Neuronal stem cell (in vitro differentiated cells): ENCODE measurements at places on chromosomes 5 and 9.
A peak's percentile ranks its signal among the peaks of the same experiment; 100 is the strongest.

- no peak for DNase-seq
Measured at GRCh38 chr5:113357696-113358476, 76.9 kb downstream of the TSSK1B start.

DNA sequence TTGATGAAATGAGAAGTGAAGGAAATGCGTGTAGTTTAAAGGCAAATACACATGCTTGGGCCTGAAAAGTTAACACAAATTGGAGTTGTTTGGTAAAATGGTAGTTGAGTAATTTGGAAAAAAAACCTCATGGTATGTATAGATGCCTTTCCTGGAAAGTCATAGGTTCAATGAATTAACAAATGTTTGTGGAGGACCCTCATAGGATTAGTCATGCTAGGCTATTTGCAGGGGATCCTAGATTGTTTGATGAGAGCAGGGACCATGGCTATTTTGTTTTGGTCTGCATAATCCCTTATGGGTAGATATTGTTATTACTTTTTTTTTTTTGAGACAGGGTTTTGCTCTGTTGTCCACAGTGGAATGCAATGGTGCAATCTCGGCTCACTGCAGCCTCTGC lies 93.5 kb upstream of the NR3C1 start:
- DNase-seq = no peak

DNA sequence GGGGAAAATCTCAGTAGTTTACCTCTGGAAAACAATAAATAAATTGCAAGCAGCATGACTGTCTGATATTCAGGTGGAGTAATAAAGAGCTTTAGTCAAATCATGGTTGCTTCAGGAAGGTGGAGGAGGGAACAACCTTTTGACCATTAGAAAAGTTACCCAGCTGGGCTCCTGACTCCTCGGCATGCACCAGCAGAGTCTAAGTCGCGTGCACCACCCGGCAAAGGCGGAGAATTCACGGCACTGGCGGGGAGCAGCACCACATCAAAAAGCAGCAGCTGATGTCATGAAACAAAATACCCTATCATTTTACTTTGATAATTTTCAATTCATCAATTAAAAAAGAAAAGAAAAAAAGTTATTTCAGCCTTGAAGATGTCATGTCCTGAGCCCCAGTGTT lies 34.6 kb downstream of the EBF1 start:
- DNase-seq = no peak

- no peak for DNase-seq
Measured at GRCh38 chr5:81214848-81215247, 18.3 kb upstream of the CKMT2 start.

DNA sequence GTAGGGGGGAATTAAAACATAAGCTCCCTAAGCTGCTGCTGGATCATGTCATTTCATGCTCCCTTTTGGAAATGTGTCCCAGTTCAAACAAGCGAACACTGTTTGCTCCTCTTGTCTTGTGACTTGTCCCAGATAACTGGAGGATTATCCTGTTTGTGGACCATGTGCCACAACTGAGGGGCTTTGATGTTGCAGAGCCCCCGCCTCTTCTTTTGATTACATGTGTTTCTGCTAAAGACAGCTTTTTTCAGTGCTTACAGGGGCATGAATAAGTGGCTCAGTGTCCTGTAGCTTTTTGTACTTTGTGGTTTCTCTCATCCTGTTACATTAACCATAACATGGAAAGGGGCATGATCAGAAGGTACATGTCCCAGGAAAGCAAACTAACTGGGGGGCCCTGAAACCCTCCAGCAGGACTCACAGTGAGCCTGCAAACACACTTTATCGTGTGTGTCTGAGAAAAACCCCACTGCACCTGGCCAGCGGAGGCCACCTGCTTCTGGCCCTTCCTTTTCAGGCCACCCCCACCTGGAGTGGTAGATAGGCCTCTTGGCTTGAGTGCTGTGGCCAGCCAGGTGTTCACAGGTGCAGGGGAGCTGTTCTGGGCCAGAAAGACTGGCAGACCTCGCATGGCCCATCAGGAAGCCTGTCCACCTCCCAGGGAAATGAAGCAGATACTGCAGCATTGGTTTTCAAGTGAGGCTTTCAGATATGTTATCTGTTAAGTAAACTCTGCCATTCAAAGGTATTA lies 285.6 kb downstream of the FANCC start:
- DNase-seq = no peak

DNA sequence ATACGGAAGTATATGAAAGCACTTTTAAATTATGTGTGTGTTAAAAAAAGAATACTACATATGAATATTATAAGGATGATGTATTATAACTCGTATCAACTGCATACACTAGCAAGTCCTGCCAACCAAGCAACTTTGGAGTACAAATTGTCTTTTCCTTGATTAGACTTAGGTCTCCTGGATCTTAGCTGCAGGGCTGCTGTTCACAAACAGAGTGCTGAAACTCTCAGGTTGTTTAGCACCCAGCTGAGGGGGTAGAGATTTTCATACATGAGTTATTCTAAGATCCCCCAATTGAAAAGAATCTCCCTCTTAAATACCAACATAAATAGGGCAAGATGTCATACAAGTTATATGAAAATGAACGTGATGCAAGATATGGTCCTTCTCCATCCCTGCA lies 149.8 kb upstream of the TNC start:
- DNase-seq = no peak

DNA sequence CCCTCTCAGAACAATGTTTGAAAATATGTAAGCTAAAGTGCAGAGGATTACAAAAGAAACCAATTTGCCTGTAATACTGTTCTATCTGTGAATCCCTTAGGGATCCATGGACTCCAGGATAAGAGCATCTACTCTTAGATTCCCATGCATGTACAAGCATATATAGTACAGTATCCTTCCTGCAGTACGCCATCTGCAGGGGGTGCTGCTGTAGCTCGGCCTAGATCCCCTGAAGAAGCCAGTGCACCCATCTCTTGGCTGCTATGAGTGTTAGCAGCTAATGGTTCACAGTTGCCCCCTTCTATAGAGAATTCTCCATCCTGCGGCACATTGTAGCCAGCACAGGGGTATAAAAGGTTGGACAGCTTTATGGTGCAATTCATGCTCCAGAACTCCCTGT lies 61.8 kb upstream of the SLC30A5 start:
- DNase-seq = no peak

DNA sequence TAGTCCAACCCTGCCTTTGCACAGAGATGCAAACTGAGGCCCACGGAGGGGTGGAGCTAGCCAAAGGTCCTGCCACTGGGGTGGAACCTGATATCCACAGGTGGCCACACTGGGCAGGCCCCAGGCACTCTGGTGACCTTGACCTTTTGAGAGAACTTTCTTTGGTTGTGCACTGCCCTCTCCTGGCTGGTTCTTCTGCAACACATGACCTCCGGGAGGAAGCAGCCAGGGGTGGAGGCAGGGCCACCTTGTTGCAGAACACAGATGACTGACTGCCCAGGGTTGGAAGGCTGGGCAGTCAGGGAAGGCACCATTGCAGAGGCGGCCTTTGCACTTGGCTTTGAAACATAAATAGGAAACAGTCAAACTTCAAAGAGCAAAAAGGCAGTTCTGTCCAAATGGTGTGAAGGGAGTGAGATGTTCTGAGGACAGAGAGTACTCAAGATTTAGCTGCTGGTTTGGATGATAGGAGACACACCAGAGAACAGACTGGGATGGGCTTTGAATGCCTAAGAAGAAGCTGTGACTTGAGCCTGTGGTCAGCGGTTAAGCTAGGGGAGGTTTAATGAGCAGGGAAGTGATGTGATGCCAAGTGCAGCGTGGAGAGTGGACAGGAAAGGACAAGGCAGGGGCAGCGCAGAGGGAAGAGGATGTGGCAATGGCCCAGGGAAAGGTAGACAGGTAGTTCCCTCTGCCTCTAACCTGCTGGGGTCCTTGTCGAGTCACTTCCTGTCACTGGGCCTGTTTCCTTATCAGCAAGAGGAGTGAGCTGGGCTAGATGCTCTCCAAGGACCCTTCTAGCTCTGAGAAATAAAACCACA lies 6.8 kb upstream of the TCOF1 start:
- DNase-seq = peak; percentile 36

DNA sequence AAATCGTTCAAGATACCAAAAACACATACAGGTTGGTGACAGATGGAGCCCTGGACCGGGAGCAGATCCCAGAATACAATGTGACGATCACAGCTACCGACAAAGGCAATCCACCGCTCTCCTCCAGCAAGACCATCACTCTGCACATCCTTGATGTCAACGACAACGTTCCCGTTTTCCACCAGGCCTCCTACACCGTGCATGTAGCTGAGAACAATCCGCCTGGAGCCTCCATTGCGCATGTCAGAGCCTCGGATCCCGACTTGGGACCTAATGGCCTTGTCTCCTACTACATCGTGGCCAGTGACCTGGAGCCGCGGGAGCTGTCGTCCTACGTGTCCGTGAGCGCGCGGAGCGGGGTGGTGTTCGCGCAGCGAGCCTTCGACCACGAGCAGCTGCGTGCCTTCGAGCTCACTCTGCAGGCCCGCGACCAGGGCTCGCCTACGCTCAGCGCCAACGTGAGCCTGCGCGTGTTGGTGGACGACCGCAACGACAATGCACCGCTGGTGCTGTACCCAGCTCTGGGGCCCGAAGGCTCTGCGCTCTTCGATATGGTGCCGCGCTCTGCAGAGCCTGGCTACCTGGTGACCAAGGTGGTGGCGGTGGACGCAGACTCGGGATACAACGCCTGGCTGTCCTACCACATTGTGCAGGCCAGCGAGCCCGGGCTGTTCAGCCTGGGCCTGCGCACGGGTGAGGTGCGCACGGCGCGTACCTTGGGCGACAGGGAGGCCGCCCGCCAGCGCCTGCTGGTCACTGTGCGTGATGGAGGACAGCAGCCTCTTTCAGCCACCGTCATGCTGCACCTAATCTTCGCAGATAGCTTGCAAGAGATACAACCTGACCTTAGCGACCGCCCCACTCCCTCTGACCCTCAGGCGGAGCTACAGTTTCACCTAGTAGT lies 1.8 kb downstream of the PCDHGB3 start:
- no peak for DNase-seq

DNA sequence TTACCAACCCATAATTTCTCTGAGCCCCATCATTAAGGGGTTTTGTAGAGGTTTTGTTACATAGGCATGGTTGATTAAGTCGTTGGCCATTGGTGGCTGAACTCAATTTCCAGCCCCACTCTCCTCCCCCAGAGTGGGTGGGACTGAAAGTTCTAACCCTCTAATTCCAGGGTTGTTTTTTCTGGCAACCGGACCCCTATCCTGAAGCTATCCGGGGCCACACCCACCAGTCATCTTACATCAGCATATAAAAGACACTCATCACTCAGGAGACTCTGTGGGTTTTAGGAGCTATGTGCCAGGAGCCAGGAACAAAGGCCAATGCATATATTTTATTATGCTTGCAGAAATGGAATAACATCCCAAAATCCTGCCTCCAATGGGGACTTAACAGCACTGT lies 186.0 kb downstream of the NXNL2 start:
- no peak for DNase-seq

GRCh38 chr9:133844881-133845410 lies 106.8 kb upstream of the SARDH start:
- no peak for DNase-seq

- no peak for DNase-seq
Measured at GRCh38 chr9:6793203-6793602, 35.4 kb downstream of the KDM4C start.

DNA sequence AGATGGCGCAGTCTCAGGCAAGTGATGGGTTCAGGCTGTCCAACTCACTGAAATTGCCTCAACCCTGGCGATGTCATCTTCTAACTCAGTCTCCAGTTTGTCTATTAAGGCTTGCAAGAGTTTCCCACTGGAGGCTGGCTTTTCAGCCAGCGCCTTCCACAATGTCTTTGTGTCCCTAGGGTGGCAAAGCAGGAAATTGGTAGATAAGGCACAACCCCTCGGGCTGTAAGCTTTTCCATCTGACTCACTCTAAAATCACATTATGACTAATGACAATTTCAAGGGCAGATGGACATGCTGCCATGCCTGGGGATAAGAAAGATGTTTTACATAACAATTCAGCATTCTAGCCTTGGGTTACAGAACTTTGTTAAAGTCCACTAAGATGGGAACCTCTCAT lies 61.9 kb downstream of the MROH2B start:
- no peak for DNase-seq

DNA sequence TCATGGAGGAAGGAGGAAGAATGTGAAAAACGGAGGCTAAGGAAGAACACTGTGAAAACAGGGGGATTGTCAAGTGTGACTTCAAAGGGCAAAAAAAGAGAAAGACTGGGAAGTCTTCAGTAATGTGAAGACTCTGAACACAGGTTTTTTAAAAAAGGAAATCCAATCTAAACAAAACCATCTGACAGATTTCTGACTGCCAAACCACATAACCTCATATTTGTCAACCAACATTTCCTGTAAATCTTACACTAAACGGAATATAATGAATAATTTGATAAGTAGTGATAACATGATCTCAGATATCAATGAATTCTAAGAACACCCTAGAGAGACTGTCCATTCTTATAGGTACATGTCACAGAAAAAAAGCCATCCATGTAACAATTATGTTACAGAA lies 124.7 kb downstream of the FBN2 start:
- no peak for DNase-seq

DNA sequence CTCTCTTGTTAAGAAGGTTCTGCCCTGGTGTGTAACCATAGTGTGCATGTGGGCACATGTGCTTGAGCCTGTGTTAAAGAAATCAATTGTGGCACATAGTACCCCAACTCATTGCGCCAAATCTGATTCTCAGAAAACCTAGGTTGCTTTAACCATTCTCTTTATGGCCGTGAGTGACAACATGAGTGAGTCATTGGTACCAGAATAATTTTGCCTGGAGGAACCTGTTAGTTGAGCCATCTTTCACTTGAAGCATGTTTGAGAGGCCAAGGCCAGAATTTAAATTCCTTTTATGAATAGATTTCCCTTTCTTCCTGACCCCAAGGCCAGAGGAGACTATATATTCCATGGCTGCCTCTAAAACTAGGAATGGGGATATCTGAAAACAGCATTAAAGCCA lies 35.2 kb upstream of the SLC36A2 start:
- DNase-seq = no peak

- no peak for DNase-seq
Measured at GRCh38 chr5:125501396-125501795, 755.0 kb upstream of the ZNF608 start.

DNA sequence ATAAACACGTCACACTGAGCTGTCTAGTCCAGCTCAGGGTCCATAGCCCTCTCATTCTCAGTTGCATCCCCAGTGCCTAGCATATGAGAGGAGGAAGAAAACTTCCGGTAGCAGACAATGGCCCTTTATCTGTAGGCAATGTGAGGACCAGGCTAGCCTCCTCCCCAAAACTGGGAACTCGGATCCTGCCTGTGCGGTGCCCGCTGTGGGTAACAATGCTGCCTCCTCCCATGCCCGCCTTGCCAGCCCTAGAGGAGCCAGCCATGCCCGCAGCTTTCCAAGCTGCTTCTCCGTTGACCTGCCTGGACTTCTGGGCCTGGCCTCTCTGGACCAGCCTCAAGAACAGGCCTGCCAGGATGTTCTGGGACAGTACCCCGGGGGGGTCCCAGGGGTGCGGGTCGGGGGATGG lies 74.6 kb upstream of the ORM1 start:
- DNase-seq = no peak

- DNase-seq = no peak
Measured at GRCh38 chr5:141715346-141715905, 33.4 kb upstream of the ARAP3 start.
